Panc1 (cell line): ENCODE measurements at places on chromosomes 2 and 18. TPM values are rescaled to one million over a fixed set of nuclear protein-coding genes. Genes with fewer than 3 reads are reported as not detected.

DNA sequence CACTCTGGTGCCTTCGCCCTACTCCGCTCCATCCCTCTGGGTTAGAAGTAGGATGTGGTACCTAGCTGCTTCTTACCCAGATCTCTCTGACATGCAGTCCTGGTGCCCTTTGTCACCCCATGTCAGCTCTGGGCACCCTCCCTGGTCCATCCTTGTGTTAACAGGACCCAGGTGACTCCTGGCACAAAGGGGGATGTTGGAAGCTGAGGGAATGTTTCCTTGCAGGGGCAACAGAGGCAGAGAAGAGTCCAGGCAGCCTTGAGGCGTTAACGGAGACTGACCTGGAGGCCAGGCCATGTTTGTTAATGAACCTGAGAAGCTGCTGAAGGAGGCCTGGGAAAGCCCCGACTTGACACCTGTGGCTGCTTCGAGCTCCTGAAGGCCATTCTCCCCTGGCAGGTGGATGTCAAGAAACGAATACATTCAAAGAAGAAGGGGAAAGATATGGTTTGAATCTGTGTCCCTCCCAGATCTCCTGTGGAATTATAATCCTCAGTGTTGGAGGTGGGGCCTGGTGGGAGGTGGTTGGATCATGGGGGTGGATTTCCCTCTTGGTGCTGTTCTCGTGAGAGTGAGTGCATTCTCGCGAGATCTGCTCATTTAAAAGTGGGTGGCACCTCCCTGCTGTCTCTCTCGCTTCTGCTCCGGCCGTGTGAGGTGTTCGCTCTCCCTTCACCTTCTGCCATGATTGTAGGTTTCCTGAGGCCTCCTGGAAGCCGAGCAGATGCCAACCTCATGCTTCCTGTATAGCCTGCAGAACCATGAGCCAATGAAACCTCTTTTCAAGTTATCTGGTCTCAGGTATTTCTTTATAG is 31.4 kb downstream of the NPPC start:
- H3K27me3 ChIP-seq: no peaks in the 10 kb centered on the region
- H3K27ac ChIP-seq: no peak overlapping the region

DNA sequence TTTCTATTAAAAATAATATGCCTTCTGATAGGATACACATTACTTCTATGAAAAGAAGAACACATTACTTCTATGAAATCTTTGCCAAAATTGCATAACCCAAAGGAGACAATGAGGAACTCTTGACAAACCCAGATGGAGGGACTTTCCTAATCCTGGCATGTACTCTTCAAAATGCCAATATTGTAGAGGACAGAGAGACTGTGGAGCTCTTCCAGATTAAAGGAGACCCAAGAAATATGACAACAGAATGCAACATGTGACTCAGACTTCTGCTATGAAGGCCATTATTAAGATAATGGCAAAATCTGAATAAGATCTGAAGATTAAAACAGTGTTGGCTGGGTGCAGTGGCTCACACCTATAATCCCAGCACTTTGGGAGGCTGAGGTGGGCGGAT is 22.2 kb downstream of the SOWAHC start:
- H3K27me3 ChIP-seq: no peaks in the 10 kb centered on the region
- no peak overlapping the region for H3K27ac ChIP-seq
- H3K4me3 ChIP-seq: no peak overlapping the region
- H3K36me3 ChIP-seq: no peaks in the 10 kb centered on the region
- H3K4me1 ChIP-seq: no peaks in the 10 kb centered on the region
- DNase-seq: no peak

DNA sequence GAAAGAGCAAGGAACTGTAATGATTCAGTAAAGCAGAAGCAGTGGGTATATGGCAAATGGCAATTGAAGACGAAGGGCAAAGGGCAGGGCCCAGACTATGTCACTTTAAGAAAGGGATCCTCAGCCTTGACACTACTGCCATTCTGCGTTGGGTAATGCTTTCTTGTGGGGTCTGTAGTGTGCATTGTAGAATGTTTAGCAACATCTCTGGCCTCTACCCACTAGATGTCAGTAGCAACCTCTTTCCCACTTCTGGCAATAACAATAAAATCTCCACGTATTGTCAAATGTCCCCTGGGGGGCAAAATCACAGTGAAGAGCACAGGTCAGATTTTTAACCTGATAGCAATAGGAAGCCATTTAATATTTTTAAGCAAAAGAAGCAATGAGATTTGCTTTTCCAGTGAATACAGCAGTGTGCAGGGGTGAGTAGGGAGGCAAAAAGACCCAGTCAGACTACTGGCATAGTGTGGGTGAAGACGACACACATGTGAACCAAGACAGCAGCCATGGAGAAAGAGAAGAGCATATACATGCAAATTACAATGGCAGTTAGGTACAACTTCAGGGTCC is 209.5 kb downstream of the DYM start:
- no peaks in the 10 kb centered on the region for H3K4me1 ChIP-seq
- H3K27me3 ChIP-seq: no peaks in the 10 kb centered on the region
- no peak overlapping the region for H3K4me3 ChIP-seq

DNA sequence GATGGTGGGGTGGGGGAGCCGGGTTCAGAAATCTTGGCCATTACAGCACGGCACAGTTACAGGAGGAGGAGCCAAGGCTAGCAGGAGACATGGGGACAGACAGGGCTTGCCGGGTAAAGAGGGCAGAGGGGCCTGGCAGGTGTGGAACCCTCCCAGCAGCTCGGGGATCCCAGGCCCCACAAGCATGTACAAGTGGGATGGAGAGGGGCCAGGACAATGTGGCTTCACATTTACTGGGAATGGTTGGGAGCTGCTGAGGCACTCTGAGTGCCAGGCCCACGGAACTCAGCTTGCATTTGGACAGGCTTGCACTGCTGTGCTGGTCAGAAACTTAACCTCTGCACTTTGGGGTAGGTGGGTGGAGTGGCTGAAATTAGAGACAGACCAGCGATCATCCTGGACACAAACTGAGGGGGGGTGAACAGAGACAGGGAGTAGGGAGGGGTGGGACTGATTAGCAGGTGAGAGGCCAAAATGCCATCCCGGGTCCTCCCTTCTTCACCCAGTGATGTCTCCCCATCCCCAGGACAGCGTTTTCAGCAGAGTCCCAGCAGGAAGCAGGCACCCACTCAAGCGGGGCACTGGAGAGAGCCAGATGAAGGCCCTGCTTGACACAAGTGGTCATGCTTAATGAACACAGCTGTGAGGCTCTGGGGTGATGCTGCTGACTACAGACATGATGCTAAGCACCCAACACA is 9.6 kb downstream of the PER2 start:
- no peaks in the 10 kb centered on the region for H3K36me3 ChIP-seq
- no peak overlapping the region for H3K27ac ChIP-seq
- H3K4me1 ChIP-seq: no peaks in the 10 kb centered on the region

- H3K4me3 ChIP-seq: no peak overlapping the region
- H3K27me3 ChIP-seq: no peaks in the 10 kb centered on the region
- H3K27ac ChIP-seq: no peak overlapping the region
Measured at GRCh38 chr2:185919155-185919554, 180.6 kb downstream of the FSIP2 start.

GRCh38 chr2:235900631-235901030 is 267.6 kb downstream of the GBX2 start:
- H3K27me3 ChIP-seq: no peaks in the 10 kb centered on the region
- H3K4me3 ChIP-seq: no peak overlapping the region
- DNase-seq: no peak
- H3K4me1 ChIP-seq: no peaks in the 10 kb centered on the region
- no peaks in the 10 kb centered on the region for H3K36me3 ChIP-seq
- no peak overlapping the region for H3K27ac ChIP-seq

- no peak for DNase-seq
- no peaks in the 10 kb centered on the region for H3K27me3 ChIP-seq
- no peaks in the 10 kb centered on the region for H3K36me3 ChIP-seq
- no peaks in the 10 kb centered on the region for H3K4me1 ChIP-seq
- no peak overlapping the region for H3K4me3 ChIP-seq
Measured at GRCh38 chr18:63819786-63820185, 44.6 kb downstream of the SERPINB7 start.

- no peak for DNase-seq
- no peak overlapping the region for H3K27ac ChIP-seq
- no peaks in the 10 kb centered on the region for H3K36me3 ChIP-seq
- H3K4me3 ChIP-seq: no peak overlapping the region
- H3K27me3 ChIP-seq: no peaks in the 10 kb centered on the region
Measured at GRCh38 chr18:59985289-59985688, 85.5 kb downstream of the PMAIP1 start.

DNA sequence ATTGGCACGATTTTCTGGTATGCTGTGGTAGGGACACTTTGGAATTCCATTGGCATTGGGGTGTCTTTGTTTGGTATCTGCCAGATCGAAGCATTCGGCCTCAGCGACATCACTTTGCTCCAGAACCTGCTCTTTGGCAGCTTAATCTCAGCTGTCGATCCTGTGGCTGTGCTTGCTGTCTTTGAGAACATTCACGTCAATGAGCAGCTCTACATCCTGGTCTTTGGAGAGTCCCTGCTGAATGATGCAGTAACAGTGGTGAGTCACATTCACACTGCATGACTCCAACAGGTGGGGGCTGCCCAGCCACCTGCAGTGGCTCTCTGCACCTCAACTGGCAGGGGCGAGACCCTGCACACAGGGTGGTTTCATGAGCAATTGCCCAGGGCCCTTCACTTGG is 38.4 kb downstream of the SLC9A2 start:
- H3K27me3 ChIP-seq: no peaks in the 10 kb centered on the region
- H3K36me3 ChIP-seq: no peaks in the 10 kb centered on the region
- no peak overlapping the region for H3K27ac ChIP-seq
- H3K4me1 ChIP-seq: no peaks in the 10 kb centered on the region
- DNase-seq: no peak
- no peak overlapping the region for H3K4me3 ChIP-seq

GRCh38 chr2:117056376-117056748 is 758.1 kb upstream of the DDX18 start:
- H3K4me3 ChIP-seq: no peak overlapping the region
- no peaks in the 10 kb centered on the region for H3K27me3 ChIP-seq
- no peak for DNase-seq
- no peak overlapping the region for H3K27ac ChIP-seq
- H3K36me3 ChIP-seq: no peaks in the 10 kb centered on the region

GRCh38 chr2:137846993-137847392 is 117.3 kb upstream of the HNMT start:
- no peaks in the 10 kb centered on the region for H3K27me3 ChIP-seq
- DNase-seq: no peak
- H3K36me3 ChIP-seq: no peaks in the 10 kb centered on the region
- no peaks in the 10 kb centered on the region for H3K4me1 ChIP-seq

DNA sequence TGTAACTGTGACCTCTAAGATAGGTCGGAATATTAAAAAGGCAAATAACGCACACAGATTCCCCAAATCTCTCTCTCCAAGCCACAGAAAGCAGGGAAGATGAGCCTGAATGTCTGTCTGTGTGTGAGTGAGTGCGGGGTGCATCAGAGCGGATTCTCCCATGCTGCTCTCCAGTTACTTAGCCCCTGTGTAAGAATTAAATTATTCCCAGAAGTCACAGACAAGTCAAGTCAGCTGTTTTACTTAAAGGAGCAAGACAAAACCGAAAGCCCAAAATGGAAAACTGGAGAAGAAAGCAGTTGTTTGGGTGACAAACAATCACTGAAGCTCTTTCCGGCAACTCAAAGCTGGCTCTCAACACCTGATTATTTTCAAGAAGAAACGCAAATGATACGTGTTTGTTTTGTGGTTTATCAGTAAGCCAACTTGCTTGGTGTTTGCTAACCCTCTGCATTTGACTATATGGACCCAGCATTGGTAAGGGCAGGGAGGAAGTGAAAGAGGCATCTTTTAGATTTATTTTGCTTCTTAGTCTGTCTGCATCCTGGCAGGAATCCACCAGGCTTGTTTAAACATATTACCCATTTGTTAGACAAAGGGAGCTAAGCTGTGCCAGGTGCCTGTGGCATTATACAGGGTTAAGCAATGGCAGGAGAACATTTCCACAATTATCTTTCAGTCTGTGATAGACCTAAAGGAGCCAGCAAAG is 121.5 kb upstream of the CREB1 start:
- no peak overlapping the region for H3K4me3 ChIP-seq
- no peak overlapping the region for H3K27ac ChIP-seq
- DNase-seq: no peak
- no peaks in the 10 kb centered on the region for H3K36me3 ChIP-seq

GRCh38 chr2:145321344-145321743 is 801.4 kb upstream of the ZEB2 start:
- no peaks in the 10 kb centered on the region for H3K4me1 ChIP-seq
- no peaks in the 10 kb centered on the region for H3K27me3 ChIP-seq
- H3K27ac ChIP-seq: no peak overlapping the region

DNA sequence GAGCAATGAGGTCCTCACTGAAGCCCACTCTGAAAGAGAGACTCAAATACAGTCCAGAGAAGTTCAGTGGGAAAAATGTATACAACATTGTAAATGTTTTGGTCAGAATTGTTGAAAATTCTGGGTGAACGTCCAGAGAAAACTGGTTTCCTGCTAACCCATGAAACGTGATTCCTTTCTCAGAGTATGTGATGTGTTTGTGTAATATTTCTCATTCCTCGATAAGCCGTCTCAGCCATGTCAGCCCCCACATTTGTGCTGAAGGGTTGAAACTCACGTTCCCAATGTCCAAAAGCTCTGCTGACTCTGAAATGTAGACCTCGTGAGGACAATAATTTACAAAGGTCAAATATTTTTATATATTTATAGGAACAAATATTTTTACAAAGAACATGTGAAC is 51.6 kb downstream of the BMP10 start:
- no peaks in the 10 kb centered on the region for H3K36me3 ChIP-seq
- H3K27me3 ChIP-seq: no peaks in the 10 kb centered on the region
- DNase-seq: no peak
- H3K4me3 ChIP-seq: no peak overlapping the region
- no peaks in the 10 kb centered on the region for H3K4me1 ChIP-seq
- H3K27ac ChIP-seq: no peak overlapping the region

DNA sequence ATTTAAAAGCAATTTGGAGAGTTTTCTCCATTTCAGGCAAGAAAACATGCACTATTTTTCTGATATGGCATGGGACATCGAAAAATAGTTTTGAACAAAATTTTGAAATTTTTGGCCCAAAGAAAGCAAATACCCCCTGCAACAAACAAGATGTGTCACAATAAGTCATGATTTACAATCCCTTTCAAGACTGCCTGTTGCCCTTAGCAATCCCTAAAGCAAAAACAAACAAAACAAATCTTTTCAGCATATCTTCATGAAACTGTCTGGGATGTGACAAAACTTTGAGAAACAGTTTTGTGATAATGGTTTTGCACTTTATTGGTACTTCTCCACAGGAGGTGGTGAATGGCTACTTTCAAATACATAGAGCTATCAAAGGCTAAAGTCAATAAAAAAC is 1888.7 kb upstream of the PIK3C3 start:
- no peaks in the 10 kb centered on the region for H3K27me3 ChIP-seq
- no peak for DNase-seq
- H3K4me3 ChIP-seq: no peak overlapping the region
- H3K4me1 ChIP-seq: no peaks in the 10 kb centered on the region

- no peak overlapping the region for H3K27ac ChIP-seq
- H3K4me1 ChIP-seq: peaks cover 9% of the 10 kb centered on the region
- no peak overlapping the region for H3K4me3 ChIP-seq
- no peaks in the 10 kb centered on the region for H3K27me3 ChIP-seq
Measured at GRCh38 chr2:241350878-241351639, 5.0 kb upstream of the FARP2 start.

The PROM2 gene
- total RNA-seq: 1.4 TPM

The TDRD15 gene
- total RNA-seq: not detected

The ANKRD29 gene
- 0.67 TPM for total RNA-seq

The KCMF1 gene
- total RNA-seq: 163 TPM

The IL36B gene
- total RNA-seq: not detected

The SIX3 gene
- 0.21 TPM for total RNA-seq

The MARCO gene
- total RNA-seq: 0.26 TPM

The TMEM17 gene
- total RNA-seq: 4.1 TPM

The GALNT5 gene
- total RNA-seq: 0.08 TPM

The RAB6C gene
- total RNA-seq: 0.13 TPM

The TANC1 gene
- 44.3 TPM for total RNA-seq

The CACNB4 gene
- total RNA-seq: 1.7 TPM

The INPP5D gene
- total RNA-seq: 0.39 TPM

The FAM110C gene
- 0.13 TPM for total RNA-seq
